Stimulated activated CD8-positive, alpha-beta memory T cell treated with anti-CD3 and anti-CD28 coated beads, Interleukin-15, amount 100 ng/mL, for 24 hours (primary cell): ENCODE measurements at places on chromosomes 4 and X.
A peak's percentile ranks its signal among the peaks of the same experiment; 100 is the strongest.

GRCh38 chr4:73944061-73944875 lies 37.6 kb downstream of the PF4 start:
- DNase-seq, result no peak

DNA sequence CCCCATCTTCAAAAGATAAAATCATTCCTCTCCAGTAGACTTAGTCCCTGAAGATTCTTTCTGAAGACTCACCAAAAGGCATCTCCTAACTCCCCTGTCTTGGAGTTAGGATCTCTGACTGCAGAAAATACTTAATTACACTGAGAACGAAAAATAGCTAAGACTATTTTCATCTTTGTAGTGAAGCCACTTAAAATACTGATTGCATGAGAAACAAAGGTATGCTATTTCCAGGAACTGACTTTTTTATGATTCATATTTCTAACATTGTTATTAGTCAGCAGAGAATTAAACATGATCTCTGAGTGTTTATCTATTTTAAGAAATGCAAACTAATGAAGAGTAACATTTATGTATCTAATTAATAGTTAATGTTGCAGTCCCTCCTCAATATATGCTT lies 71.8 kb upstream of the NR3C2 start:
- DNase-seq, result no peak

DNA sequence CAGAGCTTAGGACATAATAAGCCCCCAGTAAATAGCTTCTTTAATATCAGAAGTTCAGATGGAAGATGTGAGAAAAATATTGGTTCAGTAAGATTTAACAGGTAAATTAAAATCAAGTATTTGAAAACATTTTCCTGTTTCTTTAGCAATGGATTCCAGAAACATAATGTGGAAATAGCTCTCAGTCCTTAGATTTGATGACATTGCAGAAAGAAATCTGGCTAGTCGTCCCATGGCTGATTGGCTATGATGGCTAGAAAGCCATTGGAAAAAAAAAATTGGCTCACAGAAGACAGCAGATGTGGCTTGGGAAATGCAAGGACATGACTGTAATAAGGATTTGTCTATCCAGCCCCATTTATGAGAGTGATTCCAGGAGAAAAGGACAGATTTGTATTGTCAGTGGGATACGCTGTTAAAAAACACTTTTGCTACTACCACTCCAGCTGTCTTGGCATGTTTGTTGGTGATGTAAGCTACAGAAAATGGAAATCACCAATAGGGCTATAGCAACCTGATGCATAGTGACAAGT lies 78.3 kb downstream of the AR start:
- DNase-seq, result no peak

- DNase-seq, result no peak
Measured at GRCh38 chr4:156487107-156487506, 484.5 kb downstream of the PDGFC start.

DNA sequence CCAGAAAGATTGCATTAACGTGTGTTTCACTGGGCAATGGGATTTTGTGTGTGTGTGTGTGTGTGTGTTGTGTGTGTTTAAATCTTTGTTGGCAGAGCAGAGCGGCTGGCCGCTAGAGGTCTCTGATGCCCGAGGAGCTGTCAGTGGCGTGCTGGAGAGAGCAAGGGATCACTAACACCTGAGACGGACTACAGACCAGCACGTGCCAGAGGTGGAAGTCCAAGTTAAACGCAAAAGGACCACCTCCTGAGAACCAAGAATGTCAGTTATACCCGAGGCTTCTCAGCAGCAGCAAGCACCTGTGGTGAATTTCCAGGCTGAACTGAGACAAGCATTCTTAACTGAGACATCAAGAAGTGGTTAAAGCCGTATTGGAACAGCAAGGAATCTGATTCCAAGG lies 9.0 kb upstream of the SLC25A14 start:
- peak; percentile 1 for DNase-seq

- no peak for DNase-seq
Measured at GRCh38 chr4:18533262-18533775, 511.8 kb upstream of the LCORL start.

DNA sequence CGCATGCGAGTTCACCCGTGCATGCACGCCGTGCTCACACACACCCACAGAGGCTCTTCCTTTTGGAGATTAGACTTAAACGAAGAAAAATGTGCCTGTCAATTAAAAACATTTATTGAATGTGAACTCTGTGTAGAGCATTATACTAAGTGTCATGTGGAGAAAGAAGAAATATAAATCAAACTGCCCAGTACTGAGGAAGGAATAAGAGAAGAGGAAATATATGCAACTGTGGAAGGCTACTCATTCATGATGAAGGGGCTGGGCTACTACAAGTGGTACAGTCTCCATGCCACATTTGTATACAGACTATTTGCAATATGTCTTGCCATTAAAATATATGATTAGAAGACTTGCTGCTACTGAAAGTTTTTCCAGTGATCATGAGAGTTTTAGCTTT lies 714.7 kb downstream of the DMD start:
- DNase-seq, result no peak

- DNase-seq, result no peak
Measured at GRCh38 chrX:786441-786881, 155.9 kb downstream of the SHOX start.

DNA sequence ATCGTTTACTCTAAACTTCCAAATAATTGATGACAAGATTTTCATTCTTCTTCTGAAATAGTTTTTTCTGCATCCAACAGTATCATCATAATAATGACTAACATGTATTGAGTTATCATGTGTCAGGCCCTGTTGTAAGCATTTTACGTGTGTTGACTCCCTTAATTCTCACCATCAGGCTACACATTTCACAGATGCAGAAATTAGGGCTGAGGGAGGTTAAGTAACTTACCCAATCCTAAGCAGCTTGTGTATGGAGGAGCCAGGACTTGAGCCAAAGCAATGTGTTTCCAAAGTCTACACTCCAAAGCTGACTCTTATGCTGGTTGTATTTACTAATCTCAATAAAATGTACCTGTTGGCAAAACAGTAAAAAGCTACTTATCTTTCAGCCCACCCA lies 11.2 kb upstream of the KDR start:
- DNase-seq, result no peak

DNA sequence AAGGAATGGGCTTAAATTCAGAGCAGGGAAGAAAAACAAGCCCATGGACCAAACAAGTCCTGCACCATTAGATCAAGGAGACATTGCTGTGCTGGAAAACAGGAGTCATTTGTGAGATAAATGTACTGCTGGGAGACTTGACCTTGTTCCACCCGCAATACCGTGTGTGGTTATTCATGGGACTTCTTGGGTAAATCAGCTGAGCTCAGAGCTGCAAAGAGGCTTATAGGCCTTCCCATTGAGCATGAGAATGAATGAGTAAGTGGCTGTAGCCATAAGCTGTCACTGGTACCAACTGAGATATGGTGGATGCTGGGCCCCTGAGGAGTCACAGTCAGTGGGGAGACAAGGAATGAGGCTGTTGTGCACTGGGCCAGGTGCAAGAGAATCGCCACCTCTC lies 2.3 kb upstream of the CYTL1 start:
- no peak for DNase-seq

DNA sequence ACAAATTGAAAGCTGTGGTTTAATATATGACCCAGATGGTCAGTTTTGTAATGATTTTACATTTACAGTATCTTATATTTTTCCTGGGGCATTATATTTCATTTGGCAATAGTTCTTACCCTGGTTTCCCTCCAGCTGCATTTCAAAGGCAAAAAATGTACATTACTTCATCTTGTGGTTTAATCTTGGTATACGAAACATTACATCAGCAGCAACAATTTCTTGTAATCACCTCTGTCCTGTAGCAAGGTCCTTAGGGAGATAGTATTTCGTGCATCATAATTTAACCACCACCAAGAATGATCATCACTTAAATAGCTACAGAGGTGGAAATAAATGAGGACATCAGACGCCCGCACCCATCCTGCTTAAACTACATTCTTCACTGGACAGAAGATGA lies 48.8 kb downstream of the HS6ST2 start:
- DNase-seq, result no peak

DNA sequence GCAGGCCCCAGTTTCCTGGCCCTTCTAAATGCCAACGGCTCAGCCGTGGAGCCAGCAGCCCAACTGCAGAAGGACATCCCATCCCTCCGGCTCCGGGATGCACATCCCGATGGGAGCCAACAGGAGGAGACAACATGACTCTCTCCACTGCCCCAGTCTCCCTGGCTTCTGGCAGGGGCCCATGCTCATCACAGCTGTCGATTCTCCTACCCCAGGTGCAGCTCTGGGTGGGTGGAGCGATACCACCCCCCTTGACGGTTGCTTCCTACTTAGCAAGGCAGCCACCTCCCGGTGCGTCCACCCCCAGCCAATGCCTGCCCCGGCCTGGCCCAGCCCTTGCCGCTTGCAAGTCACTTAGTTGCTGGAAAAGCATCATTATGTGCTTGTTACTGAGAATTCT lies 19.5 kb downstream of the ZNF275 start:
- DNase-seq, result no peak

DNA sequence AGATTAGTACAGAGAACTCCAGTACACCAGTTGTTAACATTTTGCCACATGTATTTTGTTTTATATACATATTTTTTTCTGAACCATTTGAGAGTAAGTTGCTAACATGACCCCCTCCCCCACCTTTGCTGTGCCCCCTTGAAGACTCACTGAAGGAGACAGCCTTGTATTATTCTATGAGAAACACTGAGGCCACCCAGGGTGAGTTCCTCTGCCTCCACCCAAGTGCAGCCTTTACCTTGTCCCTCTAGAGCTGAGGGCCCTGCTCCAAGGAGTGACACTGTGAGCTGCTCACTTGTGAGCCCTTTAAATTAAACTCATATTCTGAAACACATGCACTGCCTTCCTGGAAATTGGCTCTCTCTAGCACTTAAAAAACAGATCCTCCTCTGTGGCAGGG lies 21.1 kb downstream of the KIT start:
- DNase-seq, result no peak

- DNase-seq, result no peak
Measured at GRCh38 chr4:168852387-168852786, 157.7 kb downstream of the CBR4 start.

DNA sequence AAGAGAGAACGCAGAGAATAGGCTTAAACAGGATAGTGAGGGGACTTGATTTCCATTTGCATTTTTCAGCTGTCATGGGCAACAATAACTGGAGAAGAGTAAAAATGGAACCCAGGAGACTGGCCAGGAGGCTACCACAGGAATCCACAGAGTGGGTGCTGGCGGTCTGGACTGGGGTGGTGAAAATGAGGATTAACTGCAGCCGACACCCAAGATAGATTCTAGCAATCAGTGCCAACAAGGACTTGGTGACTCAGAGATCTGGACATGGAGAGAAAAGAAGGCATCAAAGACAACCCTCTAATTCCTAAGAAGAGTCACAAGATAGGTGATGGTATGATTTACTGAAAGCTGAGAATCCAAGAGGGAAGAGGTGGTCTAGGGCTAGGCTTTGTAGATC lies 102.8 kb downstream of the ATP8A1 start:
- no peak for DNase-seq

- no peak for DNase-seq
Measured at GRCh38 chrX:38262715-38263620, 42.3 kb upstream of the SRPX start.

DNA sequence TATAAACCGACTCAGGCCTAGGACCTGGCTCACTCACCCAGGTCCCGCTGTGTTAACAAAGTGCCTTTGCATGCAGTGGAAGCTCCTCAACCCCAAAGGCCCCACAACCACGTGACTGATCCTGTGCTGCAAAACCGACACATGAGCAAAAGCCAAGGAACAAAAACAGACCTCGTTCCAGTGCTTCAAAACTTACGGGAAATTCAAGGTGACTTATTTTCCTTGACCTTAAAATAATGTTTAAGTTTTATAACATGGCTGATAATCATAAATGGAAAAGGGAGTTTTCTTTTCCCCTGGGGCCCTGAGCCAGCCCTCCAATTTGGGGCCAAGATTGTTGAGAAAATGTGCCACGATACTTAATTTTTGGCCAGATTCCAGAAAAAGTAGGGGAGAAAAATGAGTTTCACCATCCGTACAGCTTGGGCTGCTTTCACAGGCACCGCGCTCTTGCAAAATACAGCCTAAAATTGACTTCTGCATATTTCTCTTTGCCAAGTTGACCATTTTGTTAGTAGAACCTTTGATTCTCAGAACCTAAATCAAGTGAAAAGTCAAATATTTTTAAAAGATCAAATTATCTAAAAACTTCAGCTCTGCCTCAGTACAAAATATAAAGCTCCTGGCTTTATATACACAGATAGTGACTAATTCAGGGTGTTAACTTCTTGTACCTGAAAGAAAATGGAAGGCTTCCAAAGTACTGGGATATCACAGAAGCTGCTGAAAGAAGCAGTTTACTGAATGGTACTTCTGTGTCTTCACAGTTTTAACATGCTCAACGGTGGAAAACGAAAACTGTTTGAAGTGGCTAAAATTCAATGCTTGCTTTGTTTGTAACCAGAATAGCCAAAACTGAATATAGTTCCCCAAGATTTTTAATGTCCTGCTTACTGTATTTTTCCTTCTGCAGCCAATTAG lies 93.8 kb downstream of the APBB2 start:
- no peak for DNase-seq
